ENCODE measurements at places on chromosomes 3 and 15. TPM values are rescaled to one million over a fixed set of nuclear protein-coding genes. Genes with fewer than 3 reads are reported as not detected.

GRCh38 chr3:143120716-143121240 is 1.2 kb downstream of the CHST2 start:
- H3K27me3 ChIP-seq: peaks cover 29% of the 10 kb centered on the region
- DNase-seq: no peak
- peaks cover 13% of the 10 kb centered on the region for H3K4me1 ChIP-seq
- H3K4me3 ChIP-seq: no peak overlapping the region

- no peak overlapping the region for H3K27ac ChIP-seq
- DNase-seq: no peak
- no peaks in the 10 kb centered on the region for H3K27me3 ChIP-seq
- H3K4me3 ChIP-seq: no peak overlapping the region
- H3K36me3 ChIP-seq: no peaks in the 10 kb centered on the region
- H3K4me1 ChIP-seq: no peaks in the 10 kb centered on the region
Observed at GRCh38 chr3:131658771-131659170, 156.0 kb upstream of the MRPL3 start.

DNA sequence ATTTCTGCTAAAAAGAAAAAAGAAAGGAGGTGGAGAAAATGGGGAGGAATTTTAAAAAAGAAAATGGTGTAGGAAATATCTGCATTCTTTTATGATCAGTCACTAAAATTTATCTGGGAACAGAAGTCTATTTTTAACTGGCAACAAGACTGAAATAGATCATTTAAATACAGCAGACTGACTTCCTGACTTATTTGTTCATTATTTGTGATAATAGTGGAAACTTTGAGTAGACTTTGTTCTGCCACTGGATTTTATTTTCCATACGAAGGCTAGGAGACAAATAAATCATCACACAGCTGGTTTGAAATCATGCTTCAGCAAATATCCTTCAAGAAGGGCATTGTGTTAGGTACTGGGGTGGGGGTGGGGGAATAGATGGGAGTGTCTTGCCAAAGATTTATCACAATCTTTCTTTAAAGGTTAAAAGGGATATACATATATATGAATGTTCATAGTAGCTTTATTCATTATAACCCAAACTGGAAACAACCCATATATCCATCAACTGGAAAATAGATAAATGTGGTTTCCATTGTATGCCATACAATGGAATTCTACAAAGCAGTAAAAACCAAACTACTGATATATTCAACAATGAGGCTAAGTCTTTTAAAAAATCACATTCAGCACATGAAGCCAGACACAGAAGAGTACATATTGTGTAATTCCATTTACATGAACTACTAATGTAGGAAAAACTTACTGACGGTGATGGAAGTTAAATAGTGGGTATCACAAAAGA is 4.7 kb upstream of the CLASP2 start:
- no peaks in the 10 kb centered on the region for H3K36me3 ChIP-seq
- 0 out of 2 replicates have a peak, but pooled peaks cover 8% of the 10 kb centered on the region for H3K4me1 ChIP-seq
- H3K27me3 ChIP-seq: no peaks in the 10 kb centered on the region
- no peak overlapping the region for H3K27ac ChIP-seq
- no peak overlapping the region for H3K4me3 ChIP-seq

SLC12A1 gene
- total RNA-seq: not detected

Data from HepG2 (cell line).